A172 (cell line): ENCODE measurements at places on chromosomes 2 and 18. TPM values are rescaled to one million over a fixed set of nuclear protein-coding genes. Genes with fewer than 3 reads are reported as not detected.

Gene LIPT1
- 7.2 and 8.4 TPM in 2 replicates for total RNA-seq

Gene VWA3B
- not detected in 2 replicates for total RNA-seq

Gene ESPNL
- total RNA-seq: 0.29 TPM in 1 of 2 replicates, not detected in the other

Gene TYW5
- 7.9 and 8.8 TPM in 2 replicates for total RNA-seq

Gene WDSUB1
- 9.4 and 15.0 TPM in 2 replicates for total RNA-seq

Gene STPG4
- total RNA-seq: 0.62 and 4.4 TPM in 2 replicates

Gene TBR1
- not detected in 2 replicates for total RNA-seq

Gene HTR2B
- total RNA-seq: 0.07 TPM in 1 of 2 replicates, not detected in the other

Gene KATNAL2
- total RNA-seq: 3.7 and 5.1 TPM in 2 replicates

Gene FOXD4L1
- 0.22 TPM in 1 of 2 replicates, not detected in the other for total RNA-seq

Gene PPP4R3B
- total RNA-seq: 58.3 and 58.6 TPM in 2 replicates

Gene PKP4
- 39.6 and 52.6 TPM in 2 replicates for total RNA-seq

Gene ARHGEF33
- 0.09 TPM in 1 of 2 replicates, not detected in the other for total RNA-seq

Gene KCNF1
- 0.14 and 0.71 TPM in 2 replicates for total RNA-seq

Gene POTEI
- total RNA-seq: not detected in 2 replicates

Gene FEV
- total RNA-seq: not detected in 2 replicates

Gene IWS1
- total RNA-seq: 56.2 and 72.9 TPM in 2 replicates

Gene FASTKD1
- 37.3 and 40.4 TPM in 2 replicates for total RNA-seq

Gene LRATD1
- not detected in 2 replicates for total RNA-seq

Gene PLCD4
- total RNA-seq: 1.3 and 6.9 TPM in 2 replicates

Gene NLRC4
- not detected in 2 replicates for total RNA-seq

Gene MAPK4
- 0.05 and 0.07 TPM in 2 replicates for total RNA-seq

Gene ACKR3
- total RNA-seq: 1.3 and 1.7 TPM in 2 replicates

Gene ANKRD53
- total RNA-seq: not detected in 2 replicates

Gene ACVR1C
- total RNA-seq: not detected in 2 replicates

Gene FKBP1B
- total RNA-seq: 5.2 and 10.8 TPM in 2 replicates

Gene EML4
- total RNA-seq: 32.1 and 42.6 TPM in 2 replicates

Gene TCF23
- total RNA-seq: not detected in 2 replicates

Gene ARPC2
- total RNA-seq: 489 and 514 TPM in 2 replicates
